KBM-7 (cell line): ENCODE measurements at places on chromosomes 12 and 14.

DNA sequence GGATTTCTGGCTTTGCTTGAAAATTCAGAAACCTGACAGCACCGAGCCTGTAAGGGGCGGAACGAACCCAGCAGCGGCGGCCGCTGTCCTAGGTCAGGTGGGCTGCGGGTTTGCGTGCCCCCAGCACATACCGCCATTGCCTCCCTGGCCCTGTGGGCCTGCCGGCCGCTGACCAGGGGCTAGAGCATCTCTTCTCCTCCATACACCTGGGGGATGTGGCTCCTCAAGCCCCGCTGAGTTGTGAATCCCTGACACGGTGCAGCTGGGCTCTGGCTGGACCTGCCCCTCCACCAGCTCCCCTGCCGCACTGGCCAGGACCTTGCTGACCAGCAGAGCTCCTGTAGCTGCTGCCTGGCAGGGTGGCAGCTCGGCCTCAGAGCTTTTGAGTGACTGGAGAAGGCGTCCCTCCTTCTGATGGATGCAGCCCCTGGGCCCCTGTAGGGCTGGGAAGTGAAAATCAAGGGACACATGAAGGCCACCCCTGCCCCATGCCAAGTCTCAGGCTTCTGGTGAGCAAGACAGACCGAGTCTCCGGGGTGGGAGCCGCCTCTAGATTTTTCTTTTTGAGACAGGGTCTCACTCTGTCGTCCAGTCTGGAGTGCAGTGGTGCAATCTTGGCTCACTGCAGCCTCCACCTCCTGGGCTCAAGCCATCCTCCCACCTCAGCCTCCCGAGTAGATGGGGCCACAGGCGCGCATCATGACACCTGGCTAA lies 184.9 kb upstream of the SFSWAP start:
- no peak for DNase-seq

DNA sequence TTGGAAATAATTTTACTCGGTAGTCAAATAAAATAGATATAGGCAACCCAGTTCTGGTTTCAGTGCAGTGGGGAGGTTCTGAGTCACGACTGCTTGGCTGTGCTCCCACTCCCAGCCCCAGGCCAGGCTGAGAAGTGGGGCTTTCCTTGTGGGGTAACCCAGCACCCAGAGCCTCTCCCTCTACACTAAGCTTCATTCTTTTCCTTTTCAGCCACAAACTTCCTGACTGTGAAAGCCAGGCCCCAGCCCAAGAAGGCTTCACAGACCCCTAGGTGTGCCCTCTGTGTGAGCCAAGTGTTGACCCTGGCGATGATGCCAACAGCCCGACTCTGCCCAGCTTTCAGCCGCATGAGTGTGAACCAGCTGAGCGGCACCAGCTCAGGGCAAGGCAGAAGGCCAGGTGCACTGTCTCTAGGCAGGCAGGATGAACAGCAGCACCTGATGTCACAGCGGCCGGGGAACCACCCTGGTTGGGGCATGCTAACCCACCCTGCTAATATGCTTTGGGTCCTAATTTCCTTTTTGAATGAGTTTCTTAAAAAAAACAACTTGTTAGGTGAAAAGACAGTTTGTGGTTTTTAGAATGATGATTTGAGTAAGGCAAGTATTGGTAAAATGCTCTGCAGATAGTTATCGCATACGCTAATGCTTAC lies 42.2 kb upstream of the ATP23 start:
- no peak for DNase-seq

DNA sequence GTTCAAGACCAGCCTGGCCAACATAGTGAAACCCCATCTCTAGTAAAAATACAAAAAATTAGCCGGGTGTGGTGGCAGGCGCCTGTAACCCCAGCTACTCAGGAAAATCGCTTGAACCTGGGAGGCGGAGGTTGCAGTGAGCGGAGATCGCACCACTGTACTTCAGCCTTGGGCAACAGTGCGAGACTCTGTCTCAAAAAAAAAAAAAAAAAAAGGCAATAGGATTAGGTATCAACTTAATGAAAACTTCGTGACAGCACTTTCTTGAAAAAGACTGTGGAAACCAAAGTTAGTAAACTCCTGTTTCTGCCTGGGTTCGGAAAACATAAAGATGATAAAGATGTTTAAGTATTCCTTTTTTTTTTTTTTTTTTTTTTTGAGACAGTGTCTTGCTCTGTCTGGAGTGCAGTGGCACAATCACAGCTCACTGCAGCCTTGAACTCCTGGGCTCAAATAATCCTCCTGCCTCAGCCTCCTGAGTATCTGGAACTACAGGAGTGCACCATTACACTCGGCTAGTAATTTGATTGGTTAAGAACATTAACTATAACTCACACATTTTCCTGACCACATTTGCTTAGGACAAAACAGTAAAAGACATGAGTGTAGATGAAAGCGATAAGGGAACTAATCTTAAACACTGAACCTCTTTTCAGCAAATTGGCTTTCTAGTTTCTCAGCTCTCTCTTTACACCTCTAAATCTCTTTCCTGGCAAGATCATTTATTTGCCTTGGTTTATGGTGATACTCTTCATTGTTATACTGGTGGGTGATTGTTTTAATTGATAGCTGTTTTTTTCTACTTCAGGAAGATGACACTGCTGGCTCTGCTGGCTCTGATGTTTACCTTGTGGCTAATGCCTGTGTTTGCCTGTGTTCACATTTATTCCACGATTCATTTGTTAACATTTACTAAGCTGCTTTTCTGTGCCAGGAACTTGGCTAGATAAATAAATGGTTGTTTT lies 15.8 kb downstream of the HIF1A start:
- no peak for DNase-seq

GRCh38 chr12:52145228-52146088 lies 46.4 kb downstream of the KRT80 start:
- no peak for DNase-seq

DNA sequence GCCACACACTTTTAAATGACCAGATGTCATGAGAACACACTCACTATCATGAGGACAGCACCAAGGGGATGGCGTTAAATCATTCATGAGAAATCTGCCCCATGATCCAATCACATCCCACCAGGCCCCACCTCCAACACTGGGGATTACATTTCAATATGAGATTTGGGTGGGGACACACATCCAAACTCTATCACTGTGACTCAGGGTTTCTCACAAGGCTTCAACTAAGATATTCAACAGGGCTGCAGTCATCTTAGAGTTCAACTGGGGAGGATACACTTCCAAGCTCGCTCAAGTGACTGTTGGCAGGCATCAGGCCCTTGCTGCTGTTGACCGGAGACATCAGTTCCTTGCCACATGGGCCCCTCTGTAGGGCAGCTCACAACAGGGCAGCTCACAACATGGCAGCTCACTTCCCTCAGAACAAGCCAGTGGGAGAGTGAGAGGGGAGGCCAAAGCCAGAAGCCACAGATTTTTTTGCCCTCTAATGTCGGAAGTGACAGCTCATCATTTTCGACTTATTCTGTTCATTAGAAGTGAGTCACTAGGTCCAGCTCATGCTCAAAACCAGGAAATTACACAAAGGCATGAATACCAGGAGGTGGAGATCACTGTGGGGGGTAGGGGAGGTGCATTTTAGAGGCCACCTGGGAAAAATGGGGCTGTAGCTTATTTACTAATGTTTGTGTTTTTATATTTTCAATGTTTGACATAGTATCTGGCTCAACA lies 50.8 kb upstream of the PTHLH start:
- DNase-seq, result no peak

- DNase-seq, result peak; percentile 37
Measured at GRCh38 chr14:41285186-41285748, 321.4 kb upstream of the LRFN5 start.

GRCh38 chr12:2306012-2306411 lies 253.2 kb downstream of the CACNA1C start:
- peak; percentile 97 for DNase-seq

- DNase-seq, result no peak
Measured at GRCh38 chr12:75650595-75651341, 139.4 kb upstream of the KRR1 start.

DNA sequence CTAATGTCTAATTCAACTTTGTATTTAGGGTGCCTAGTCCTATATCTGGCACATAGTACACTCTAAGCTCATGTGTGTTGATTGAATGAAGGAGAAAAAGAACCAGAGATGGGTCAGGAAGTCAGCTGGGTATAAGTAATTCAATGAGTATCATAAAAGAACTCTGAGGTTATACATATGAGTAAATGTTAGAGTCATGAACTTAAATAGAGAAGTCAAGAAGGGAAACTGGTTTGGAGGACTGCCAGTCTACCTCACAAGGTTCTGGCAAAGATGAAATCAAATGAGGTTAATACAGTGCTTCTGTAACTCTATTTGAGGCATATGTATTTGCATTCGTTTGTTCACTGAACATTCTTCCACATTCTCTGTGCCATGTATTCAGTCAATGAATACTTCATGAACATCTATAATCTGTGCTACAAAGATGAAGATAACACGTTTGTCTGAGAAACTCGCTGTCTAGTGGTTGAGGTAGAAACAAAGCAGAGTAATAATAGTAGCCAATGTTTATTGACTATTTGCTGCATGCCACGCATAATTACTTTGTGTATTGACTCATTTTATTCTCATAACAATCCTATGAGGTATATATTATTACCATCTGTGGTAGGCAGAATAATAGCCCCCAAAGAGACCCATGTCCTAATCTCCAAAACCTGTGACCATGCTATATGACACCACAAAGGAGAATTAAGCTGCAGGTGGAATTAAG lies 88.9 kb downstream of the PTGER2 start:
- peak; percentile 26 for DNase-seq

GRCh38 chr12:27096420-27096819 lies 14.0 kb upstream of the C12orf71 start:
- DNase-seq, result no peak

DNA sequence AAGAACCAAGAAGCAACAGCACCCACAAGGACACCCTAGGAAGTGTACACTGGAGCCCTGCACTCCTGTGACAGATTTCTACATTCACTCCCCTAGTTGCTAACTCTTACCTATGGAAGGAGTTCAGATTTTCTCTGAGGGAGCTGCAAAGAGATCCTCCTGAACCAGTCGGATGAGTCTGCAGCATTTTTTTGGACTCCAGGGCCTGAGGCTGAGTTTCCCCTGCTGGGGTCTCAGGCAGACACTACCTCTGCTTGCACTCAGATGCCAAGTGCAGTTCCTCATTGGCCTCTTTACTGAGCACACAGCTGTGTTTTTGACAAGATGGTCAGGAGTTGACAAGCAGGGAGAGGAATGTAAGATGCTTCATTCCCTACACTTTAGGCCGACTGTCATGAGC lies 153.2 kb upstream of the RBM19 start:
- DNase-seq, result no peak

- no peak for DNase-seq
Measured at GRCh38 chr12:125013816-125014442, 20.5 kb downstream of the BRI3BP start.

GRCh38 chr12:70444903-70445302 lies 78.8 kb downstream of the KCNMB4 start:
- DNase-seq, result no peak

GRCh38 chr12:87802721-87803011 lies 226.5 kb downstream of the C12orf50 start:
- no peak for DNase-seq

DNA sequence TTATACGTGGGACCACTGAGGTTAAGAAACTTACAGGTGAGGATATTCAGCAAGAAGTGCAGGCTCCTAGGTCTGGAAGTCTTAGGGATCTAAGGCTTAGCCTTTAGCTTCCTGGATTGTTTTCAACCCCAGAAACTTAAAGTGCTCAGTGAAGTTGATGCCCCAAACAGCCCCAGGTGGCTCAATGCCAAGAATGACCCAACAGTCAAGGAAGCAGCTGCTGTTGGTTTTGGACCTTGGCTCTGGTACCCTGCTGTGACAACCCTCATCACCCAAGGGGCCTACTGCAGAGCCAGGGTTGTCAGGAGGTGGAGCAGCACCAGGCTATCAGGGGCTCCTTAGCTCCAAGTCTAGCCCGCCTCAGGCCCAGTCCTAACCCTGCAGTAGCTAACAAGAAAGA lies 36.8 kb downstream of the VDR start:
- no peak for DNase-seq

DNA sequence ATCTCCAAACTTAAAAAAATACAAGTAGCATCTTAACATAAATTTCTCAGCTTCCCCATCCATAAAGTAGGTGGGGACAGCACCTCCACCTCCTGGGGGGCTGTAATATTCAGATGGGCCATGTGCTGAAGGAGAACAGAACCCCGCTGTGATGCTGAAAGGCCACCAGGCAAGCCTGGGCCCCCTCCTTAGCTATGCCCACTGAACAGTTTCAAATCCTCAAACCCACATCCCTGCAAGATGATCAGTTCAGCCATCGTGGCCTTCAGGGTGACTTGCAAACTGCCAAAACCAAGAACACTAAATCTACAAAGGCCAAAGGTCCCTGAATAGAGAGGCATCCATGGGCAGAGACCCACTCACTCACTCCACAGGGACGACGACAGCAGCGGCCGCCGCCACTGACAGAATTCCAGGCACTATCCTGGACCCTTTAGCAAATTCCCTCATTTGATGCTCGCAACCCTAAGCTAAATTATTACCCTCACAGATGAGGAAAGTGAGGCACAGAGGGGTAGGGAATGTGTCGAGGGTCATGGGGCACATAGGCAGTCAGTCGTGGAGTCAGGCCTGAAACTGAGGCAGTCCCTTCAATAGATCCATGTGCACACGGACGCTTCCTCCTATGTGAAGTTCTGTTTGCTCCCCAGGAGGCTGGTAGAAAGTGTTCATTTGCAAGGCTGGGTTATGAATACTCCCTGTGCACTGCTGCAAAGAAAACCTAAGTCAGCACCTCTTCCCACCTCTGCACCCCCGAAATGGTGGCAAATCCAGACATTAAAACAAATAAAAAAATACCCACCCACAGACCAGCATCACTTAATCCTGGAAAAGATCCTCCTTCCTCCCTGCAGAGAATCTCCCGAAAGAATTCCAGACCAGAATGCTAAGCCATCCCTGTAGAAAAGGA lies 5.9 kb downstream of the ITPK1 start:
- DNase-seq, result no peak

- no peak for DNase-seq
Measured at GRCh38 chr12:54141431-54142113, 47.2 kb downstream of the SMUG1 start.

DNA sequence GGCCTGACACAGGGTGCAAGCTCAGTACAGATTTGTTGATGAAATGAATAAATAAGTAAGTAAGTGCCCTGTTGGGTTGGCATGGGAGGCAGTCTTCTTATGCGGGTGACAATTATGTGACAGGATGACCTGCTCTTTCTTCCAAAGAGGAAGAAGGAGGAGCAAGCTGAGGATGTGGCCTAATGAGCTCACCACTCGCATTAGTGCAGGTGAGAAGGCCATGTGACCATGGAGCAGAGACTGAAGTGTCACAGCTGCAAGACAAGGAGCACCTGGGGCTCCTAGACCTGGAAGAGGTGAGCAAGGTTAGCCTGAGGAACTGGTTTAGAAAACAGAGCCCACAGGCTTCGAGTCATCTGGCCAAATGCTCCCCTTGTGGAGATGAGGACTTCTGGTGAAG lies 34.9 kb downstream of the LRTM2 start:
- no peak for DNase-seq

- no peak for DNase-seq
Measured at GRCh38 chr12:116354950-116355783, 77.7 kb upstream of the MED13L start.
